ENCODE measurements at places on chromosomes 6 and 20. TPM values are rescaled to one million over a fixed set of nuclear protein-coding genes. Genes with fewer than 3 reads are reported as not detected.

Gene REPS1
- total RNA-seq, result 62.7 TPM

Gene TNFRSF6B
- total RNA-seq, result 7.9 TPM

Gene TMC2
- total RNA-seq, result 0.11 TPM

Gene CST4
- 13.8 TPM for total RNA-seq

DNA sequence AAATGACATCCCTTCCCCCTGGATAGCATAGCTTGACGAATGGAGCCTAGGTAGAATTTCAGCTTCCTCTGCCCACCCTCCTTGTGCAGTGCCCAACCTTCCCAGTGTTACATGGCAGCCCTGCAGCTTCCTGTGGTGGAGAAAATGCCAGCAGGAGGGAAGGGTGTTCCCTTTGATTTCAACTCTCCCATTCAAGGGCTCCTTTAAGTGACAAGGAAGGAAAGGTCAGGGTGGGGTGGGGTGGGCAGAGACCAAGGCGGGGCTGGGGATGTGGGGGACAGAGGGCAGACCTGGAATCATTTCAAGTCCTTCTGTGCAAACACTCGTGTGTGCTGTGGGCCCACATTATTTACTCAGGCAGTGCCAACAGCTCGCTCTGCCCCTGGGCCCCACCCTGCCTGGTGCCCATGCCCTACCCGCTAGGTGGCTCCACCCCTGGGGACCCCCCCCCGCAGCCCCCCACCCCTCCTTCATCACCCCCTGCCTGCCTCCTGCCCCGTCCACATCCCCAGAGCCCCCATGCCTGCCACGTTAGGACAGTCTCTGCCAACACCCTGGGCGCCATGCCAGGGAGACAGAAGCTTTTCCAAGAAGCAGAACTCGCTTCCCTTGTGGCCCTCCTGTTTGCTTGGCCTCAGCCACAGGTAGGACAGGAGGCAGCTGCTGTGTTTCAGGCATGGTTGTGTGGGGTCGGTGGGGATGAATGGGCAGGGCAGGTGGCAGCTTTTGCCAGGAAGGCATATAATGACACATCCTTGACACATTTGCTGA lies 9.4 kb downstream of the SPDEF start:
- H3K4me3 ChIP-seq, result no peak overlapping the region
- no peaks in the 10 kb centered on the region for H3K27me3 ChIP-seq
- H3K36me3 ChIP-seq, result no peaks in the 10 kb centered on the region
- peaks cover 30% of the 10 kb centered on the region for H3K4me1 ChIP-seq
- peak; percentile 93 for DNase-seq

DNA sequence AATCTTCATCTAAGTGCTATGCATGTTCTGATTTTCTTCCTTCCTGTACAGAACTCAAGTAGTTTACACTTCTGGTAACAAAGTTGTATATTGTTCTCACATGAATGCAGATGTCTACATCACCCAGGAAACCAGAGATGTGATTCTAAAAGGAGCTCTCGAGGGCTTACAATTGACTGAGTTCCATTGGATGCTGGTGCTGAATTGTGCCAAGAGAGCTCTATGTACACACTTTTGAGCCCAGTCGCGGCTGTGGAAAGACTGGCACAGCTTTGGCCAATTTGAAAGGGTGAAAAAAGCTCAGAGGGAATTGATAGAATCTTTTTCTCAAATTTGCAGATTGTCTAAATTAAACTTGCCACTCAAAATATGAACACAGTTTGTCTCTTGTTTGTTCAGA lies 340.7 kb downstream of the LMBRD1 start:
- H3K27me3 ChIP-seq, result no peaks in the 10 kb centered on the region
- H3K36me3 ChIP-seq, result no peaks in the 10 kb centered on the region
- no peaks in the 10 kb centered on the region for H3K4me1 ChIP-seq

DNA sequence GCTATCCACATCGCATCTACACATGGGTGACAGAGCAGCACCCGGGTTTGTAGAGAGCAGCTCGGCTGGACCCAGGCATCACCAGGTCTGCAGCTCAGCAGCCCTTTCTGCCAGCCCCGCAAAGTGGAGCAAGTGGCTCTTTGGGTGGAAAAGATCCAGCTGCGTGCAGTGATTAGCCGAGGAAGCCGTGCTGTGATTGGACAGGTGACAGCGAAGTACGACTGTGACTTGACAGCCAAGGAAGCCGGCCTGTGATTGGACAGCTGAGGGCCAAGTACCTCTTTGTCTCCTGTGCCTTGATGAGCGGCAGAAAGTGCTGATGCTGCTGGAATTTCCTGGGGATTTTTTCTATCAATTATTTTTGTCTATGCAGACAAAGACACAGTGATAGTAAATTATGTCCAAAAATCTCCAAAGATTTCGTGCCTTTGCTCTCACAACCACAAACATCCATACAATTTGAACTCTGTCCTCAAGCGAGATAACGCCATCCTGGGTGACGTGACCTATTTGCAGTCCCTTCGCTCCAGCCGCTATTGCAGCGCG lies 62.3 kb upstream of the GPR31 start:
- H3K4me1 ChIP-seq, result no peaks in the 10 kb centered on the region
- no peaks in the 10 kb centered on the region for H3K36me3 ChIP-seq
- H3K4me3 ChIP-seq, result no peak overlapping the region
- H3K27ac ChIP-seq, result no peak overlapping the region
- H3K27me3 ChIP-seq, result no peaks in the 10 kb centered on the region

GRCh38 chr6:5587648-5588047 lies 326.3 kb downstream of the FARS2 start:
- no peak overlapping the region for H3K27ac ChIP-seq
- H3K27me3 ChIP-seq, result no peaks in the 10 kb centered on the region
- no peaks in the 10 kb centered on the region for H3K4me1 ChIP-seq
- no peak for DNase-seq

- no peak overlapping the region for H3K4me3 ChIP-seq
- H3K27me3 ChIP-seq, result no peaks in the 10 kb centered on the region
- H3K4me1 ChIP-seq, result no peaks in the 10 kb centered on the region
- H3K27ac ChIP-seq, result no peak overlapping the region
Observed at GRCh38 chr20:54856202-54856601, 380.8 kb downstream of the DOK5 start.

- H3K27me3 ChIP-seq, result no peaks in the 10 kb centered on the region
- H3K4me1 ChIP-seq, result no peaks in the 10 kb centered on the region
- H3K27ac ChIP-seq, result no peak overlapping the region
- no peaks in the 10 kb centered on the region for H3K36me3 ChIP-seq
- DNase-seq, result no peak
Observed at GRCh38 chr6:103335412-103335811, 1524.3 kb downstream of the HACE1 start.

DNA sequence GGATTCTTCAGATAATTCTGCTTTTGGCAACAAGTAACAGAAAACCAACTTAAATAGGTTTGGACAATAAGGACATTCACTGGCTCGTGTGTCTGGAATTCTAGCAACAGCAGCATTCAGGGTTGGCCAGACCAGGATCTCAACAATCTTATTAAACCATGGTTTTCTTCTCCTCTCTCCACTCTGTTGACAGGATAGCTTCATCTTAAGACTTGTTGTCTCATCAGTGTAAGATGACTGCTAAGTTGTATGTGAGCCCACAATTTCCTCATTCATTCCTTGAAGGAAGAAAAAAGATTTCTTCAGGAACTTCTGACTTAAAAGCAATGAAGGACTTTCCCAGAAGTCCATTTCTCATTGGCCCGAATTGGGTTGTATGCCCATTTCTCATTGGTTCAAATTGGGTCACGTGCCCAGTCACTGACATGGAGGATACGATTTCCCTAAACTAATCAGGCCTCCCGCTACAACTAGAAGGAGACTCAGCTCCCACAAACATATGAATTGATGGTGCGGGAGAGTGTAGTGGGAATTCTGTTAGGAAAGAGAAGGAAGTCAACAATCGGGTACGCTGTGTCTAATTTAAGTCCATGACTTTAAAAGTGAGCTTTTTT lies 83.7 kb downstream of the SLC22A3 start:
- H3K4me1 ChIP-seq, result no peaks in the 10 kb centered on the region
- H3K27me3 ChIP-seq, result no peaks in the 10 kb centered on the region
- no peaks in the 10 kb centered on the region for H3K36me3 ChIP-seq
- H3K4me3 ChIP-seq, result no peak overlapping the region
- no peak overlapping the region for H3K27ac ChIP-seq

GRCh38 chr6:169701311-169701953 lies 397 bp downstream of the WDR27 start:
- peak overlapping the region; percentile 83 for H3K4me3 ChIP-seq
- H3K27ac ChIP-seq, result peak overlapping the region; percentile 85
- DNase-seq, result peak; percentile 8
- H3K27me3 ChIP-seq, result no peaks in the 10 kb centered on the region

- no peaks in the 10 kb centered on the region for H3K4me1 ChIP-seq
- no peak for DNase-seq
- H3K36me3 ChIP-seq, result no peaks in the 10 kb centered on the region
- no peaks in the 10 kb centered on the region for H3K27me3 ChIP-seq
- no peak overlapping the region for H3K4me3 ChIP-seq
- H3K27ac ChIP-seq, result no peak overlapping the region
Observed at GRCh38 chr20:22807045-22807444, 222.7 kb upstream of the FOXA2 start.

- H3K4me1 ChIP-seq, result peaks cover 5% of the 10 kb centered on the region
- no peaks in the 10 kb centered on the region for H3K36me3 ChIP-seq
- H3K4me3 ChIP-seq, result no peak overlapping the region
- no peak overlapping the region for H3K27ac ChIP-seq
- DNase-seq, result no peak
Observed at GRCh38 chr6:91509711-91510110, 922.8 kb upstream of the MAP3K7 start.

GRCh38 chr20:53929974-53930650 lies 140.3 kb downstream of the BCAS1 start:
- no peak overlapping the region for H3K4me3 ChIP-seq
- H3K36me3 ChIP-seq, result no peaks in the 10 kb centered on the region
- no peaks in the 10 kb centered on the region for H3K27me3 ChIP-seq
- no peak for DNase-seq
- H3K4me1 ChIP-seq, result peaks cover 26% of the 10 kb centered on the region

- no peak overlapping the region for H3K27ac ChIP-seq
- DNase-seq, result no peak
- no peaks in the 10 kb centered on the region for H3K27me3 ChIP-seq
- no peaks in the 10 kb centered on the region for H3K36me3 ChIP-seq
- peaks cover 12% of the 10 kb centered on the region for H3K4me1 ChIP-seq
Observed at GRCh38 chr20:32660661-32661060, 13.1 kb downstream of the C20orf203 start.

DNA sequence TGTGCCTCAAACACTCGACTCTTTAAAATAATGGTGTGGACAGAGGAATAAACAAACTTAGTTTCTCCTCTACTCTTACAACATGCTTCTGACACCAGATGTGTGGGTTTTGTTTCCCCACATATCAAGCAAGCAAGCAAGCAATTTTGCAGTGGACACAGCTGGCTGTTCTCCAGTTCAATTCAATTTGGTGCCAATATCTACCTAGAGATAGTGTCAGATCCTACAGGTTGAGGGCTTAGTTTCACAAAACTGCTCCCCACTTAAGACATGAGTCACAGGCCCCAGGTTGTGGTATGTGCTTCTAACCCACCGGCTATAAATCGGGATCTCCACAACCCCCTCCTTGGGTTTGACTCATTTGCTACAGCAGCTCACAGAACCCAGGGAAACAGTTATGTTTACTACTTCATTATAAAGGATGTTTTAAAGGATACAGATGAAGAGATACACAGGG lies 131.4 kb upstream of the TRAF3IP2 start:
- H3K27ac ChIP-seq, result no peak overlapping the region
- H3K4me1 ChIP-seq, result peaks cover 38% of the 10 kb centered on the region
- DNase-seq, result no peak
- no peak overlapping the region for H3K4me3 ChIP-seq
- H3K36me3 ChIP-seq, result no peaks in the 10 kb centered on the region

GRCh38 chr6:170086639-170087420 lies 204.0 kb downstream of the DLL1 start:
- no peak overlapping the region for H3K27ac ChIP-seq
- no peak overlapping the region for H3K4me3 ChIP-seq
- H3K36me3 ChIP-seq, result no peaks in the 10 kb centered on the region
- peaks cover 3% of the 10 kb centered on the region for H3K4me1 ChIP-seq
- DNase-seq, result no peak

DNA sequence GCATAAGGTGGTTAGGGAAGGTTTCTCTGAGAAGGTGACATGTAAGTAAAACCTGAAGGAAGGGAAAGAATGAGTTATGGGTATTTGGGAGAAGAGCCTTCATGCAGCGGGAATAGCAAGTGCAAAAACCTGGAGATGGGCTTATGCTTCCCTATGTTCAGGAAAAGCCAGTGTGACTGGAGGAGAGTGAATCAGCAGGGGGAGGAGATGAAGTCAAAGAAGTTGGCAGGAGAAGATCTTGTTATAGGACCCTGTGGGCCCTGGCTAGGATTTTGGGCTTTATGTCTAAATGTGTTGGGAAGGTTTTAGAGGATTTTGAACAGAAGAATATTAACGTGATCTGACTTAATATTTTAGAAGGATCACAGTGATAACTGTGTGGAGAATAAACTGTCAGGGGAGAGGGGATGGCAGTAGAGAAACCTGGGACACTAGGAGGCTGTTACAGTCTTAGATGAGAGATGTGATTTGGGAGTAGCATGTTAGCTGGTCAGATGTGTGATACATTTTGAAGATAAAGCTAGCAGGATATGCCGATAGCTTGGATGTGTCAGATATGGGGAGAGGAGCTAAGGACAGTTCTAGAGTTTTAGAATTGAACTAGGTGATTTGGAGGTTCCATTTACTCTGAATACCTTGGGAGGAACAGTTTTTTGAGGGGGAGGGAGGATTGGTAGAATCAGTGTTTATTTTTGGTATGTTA lies 41.0 kb downstream of the PHF3 start:
- H3K27me3 ChIP-seq, result no peaks in the 10 kb centered on the region
- no peak overlapping the region for H3K4me3 ChIP-seq
- H3K36me3 ChIP-seq, result no peaks in the 10 kb centered on the region
- no peak overlapping the region for H3K27ac ChIP-seq

DNA sequence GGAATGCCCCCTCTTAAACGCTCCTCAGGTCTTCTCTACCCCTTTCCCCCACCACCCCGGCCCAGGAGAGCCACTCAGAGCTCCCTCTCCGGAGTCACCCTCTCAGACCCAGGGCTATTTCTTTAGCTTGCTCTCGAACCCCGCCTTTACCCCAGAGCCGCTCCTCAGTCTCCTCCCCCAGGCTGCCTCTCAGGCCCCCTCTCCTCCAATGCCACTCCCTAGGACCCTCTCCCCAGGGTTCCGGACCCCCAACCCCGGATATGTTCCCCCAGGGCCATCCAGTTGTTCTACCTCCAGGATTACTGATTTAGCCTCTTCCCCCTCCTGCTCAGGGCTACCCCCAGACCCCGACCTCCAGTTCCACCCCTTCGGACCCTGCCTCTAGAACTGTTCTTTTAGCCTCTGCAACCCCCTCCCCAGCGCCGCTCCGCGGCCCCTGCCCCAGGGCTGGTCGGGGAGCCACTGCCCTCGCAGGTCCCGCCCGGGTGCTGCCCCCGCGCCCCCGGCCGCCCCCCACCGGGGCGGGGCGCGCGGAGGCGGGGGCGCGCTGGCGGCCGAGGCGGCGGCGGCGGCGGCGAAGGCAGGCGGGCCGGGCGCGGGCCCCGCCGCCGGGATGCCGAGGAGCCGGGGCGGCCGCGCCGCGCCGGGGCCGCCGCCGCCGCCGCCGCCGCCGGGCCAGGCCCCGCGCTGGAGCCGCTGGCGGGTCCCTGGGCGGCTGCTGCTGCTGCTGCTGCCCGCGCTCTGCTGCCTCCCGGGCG lies at the start of gene MMP24:
Gene MMP24 (plus strand): TSS at position 565 of the 758 bp plus-strand sequence. CDS start 49 bp downstream, at position 614.
- no peaks in the 10 kb centered on the region for H3K27me3 ChIP-seq
- no peak within 1 kb of the TSS for H3K27ac ChIP-seq
- H3K36me3 ChIP-seq, result no peaks in the 10 kb centered on the region
- H3K4me1 ChIP-seq, result no peaks in the 10 kb centered on the region
- no peak for DNase-seq
- no peak within 1 kb of the TSS for H3K4me3 ChIP-seq

GRCh38 chr6:16868968-16869367 lies 107.7 kb upstream of the ATXN1 start:
- DNase-seq, result no peak
- no peak overlapping the region for H3K4me3 ChIP-seq
- no peaks in the 10 kb centered on the region for H3K36me3 ChIP-seq
- H3K27ac ChIP-seq, result no peak overlapping the region
